Central memory CD4-positive, alpha-beta T cell (primary cell): ENCODE measurements at places on chromosomes 13 and 19.

- DNase-seq: no peak
These were observed 654.9 kb downstream of the FGF9 start for GRCh38 chr13:22325761-22326160.

DNA sequence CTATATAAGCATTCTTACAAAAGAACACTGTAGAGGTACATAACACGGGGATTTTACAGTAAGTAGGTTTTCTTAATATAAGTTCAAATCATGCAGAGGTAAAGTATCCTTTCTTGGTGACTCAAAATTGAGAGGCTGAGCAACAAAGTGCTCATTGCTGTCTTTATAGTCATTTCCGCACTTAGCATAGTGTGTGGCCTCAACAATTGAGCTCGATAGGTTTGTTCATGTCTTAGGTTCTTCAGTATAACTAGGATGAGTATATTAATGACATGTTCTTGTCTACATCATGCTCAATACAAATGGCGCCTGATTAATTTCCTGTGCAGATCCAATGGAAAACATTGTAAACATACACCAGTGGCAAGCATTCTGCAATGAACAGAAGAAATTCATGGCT is 1.4 kb downstream of the WDFY2 start:
- DNase-seq: no peak

- DNase-seq: no peak
These were observed 89.5 kb downstream of the ARHGEF7 start for GRCh38 chr13:111204438-111205177.

GRCh38 chr19:58385891-58386575 is 1.0 kb upstream of the RPS5 start:
- no peak for DNase-seq

DNA sequence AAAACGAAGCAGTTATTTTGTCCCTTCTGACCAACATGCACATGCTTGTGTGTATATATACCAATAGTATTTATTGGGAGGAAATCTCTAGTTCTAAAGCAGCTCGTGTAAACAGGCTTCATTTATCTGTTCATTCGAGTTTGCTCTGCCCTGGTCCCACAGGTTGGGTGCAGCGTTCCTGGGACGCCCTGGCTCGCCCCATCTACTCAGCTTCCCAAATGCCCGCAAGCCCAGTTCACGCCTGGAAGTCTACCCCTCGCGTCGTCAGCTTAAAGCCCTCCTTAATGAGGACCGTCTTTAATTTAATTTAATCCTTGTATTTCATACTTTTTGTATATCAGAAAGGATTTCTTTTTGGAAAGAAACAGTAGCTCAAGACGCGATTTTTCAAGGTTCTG is 604 bp downstream of the THSD1 start:
- DNase-seq: no peak

DNA sequence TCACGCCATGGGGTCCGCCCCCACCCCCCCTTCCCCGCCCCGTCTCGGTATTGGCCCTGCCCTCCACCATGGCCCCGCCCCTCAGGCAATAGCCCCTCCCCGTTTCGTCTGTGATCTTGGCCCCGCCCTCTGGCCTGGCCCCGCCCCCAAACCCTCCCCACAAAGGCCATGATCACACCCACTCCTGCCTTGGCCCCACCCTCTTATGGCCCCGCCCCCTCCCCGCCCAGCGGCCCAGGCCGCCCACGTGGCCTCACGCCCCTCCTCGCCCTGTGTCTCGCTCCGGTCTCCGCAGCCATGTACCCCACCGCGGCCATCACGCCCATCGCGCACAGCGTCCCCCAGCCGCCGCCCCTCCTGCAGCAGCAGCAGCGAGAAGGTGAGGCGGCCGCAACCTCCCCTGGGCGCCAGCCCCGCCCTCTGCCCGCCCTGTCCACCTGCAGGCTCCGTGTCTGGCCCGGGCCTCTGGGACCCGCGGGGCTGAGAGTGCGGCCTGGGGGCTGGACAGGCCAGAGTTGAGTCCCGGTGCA is 61.3 kb downstream of the CELF5 start:
- no peak for DNase-seq

GRCh38 chr13:106882246-106882645 is 314.3 kb upstream of the ARGLU1 start:
- DNase-seq: no peak

DNA sequence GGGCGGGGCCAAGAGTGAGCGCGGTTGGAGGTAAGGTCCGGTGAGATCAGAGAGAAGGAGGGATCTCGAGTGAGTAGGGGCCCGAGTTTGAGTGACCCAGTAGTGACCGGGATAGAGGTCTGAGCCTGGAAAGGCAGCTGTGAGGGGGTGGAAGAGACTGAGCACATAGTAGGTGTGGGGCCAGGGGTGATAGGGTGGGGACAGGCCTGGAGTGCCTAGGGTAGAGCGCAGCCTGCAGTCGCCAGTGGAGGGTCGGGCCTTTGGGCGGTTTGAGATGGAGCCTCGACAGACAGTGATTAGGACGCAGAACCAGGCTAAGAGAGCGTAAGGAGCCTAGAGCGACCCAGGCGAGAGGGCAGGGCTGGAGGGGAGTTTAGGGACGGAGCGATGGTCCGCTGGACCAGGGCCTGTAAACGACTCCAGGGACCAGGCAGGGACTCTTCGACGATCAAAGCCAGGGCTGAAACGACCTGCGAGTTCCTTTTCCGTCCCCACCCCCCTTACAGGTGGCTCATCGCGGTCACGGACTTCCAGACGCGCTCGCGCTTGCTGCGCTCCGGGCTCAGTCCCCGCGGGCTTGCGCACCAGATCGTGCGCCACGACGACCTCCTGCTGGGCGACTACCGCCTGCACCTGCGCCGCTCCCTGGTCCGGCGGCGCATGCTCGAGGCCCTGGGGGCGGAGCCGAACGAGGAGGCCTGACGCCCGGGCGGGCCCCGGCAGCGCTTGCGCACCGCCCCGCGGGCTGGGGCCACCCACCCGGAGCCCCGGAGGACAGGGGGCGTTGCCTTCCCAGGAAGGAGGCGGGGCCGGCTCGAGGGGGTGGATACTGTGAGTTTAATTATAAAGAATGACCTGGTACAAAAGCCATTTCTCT is 9.4 kb downstream of the C19orf81 start:
- DNase-seq: no peak

DNA sequence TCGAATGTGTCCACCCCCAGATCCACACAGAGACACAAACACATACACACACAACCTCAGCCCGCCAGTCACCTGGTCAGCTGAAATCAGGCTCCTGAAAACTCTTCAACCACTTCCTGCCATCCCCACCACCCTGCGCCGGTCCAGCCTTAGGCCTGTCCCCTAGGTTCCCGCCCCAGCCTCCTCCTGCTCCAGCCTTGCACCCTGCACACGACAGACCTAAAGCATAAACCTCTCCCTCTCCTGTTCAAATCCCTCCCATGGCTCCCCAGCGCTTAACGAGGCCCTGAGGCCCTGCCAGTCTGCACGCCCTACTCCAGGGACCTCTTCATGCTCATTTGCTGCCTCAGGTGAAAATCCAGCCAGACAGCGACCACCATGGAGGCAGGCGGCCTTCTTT is 7.1 kb downstream of the PNMA8B start:
- DNase-seq: no peak
